ENCODE measurements at places on chromosomes 11 and 22. TPM values are rescaled to one million over a fixed set of nuclear protein-coding genes. Genes with fewer than 3 reads are reported as not detected.

GRCh38 chr11:117686711-117687110 is 110.3 kb downstream of the DSCAML1 start:
- H3K36me3 ChIP-seq: no peaks in the 10 kb centered on the region
- no peak overlapping the region for H3K27ac ChIP-seq
- H3K4me1 ChIP-seq: no peaks in the 10 kb centered on the region
- no peak overlapping the region for H3K4me3 ChIP-seq
- H3K27me3 ChIP-seq: no peaks in the 10 kb centered on the region

GRCh38 chr11:134562196-134562595 is 150.2 kb upstream of the B3GAT1 start:
- H3K27ac ChIP-seq: no peak overlapping the region
- peak; percentile 42 for DNase-seq
- H3K4me1 ChIP-seq: peaks cover 8% of the 10 kb centered on the region
- H3K27me3 ChIP-seq: no peaks in the 10 kb centered on the region
- H3K36me3 ChIP-seq: no peaks in the 10 kb centered on the region
- H3K4me3 ChIP-seq: no peak overlapping the region

DNA sequence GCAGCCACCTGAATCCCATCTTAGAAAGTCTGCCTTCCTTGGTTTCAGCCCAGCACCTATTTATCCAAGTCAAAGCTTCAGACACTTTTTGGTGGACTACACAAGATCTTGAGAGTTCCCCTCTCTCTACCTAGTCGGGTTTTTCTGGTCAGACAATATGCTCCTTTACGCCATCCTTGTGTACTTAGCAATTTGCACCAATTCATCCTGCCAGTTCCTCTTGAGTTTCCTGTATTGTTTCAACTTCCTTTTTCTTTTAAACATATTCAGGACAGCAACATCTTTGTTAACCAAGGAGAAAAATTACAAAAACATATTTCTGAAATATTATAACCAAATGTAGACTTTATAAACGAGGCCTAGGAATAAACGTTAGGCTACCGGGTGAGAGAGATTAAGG is 368.2 kb upstream of the CADM1 start:
- no peak overlapping the region for H3K27ac ChIP-seq
- DNase-seq: no peak
- no peaks in the 10 kb centered on the region for H3K27me3 ChIP-seq
- H3K4me3 ChIP-seq: no peak overlapping the region

DNA sequence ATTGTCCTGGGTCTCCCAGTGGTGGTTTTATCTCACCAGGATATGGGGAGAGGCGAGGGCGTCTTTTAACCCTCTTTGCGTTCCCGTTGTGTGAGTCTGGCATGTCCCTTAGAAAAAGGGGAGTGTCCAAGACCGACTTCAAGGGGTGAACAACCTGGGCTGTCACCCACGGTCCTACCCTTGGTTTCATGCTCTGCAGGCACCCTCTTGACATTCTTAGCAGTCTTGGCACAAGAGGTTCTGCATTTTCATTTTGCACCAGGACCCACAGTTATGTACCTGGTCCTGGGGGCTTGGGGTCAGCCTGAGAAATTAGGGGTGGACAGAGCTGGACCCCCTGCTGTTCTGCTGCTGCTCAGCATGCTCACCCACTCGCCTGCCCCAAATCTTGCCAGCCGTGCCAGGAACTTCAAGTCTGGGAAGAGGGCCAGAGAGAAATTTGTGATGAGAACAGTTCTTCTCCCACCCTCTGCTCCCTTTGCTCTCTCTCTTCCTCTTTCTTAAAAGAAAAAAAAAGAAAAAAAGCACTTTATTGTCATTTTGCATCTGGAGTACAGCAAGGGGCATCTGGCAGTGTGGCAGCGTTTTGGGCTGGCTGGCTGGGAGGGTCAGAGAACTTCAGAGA is 471.2 kb downstream of the MIAT start:
- peaks cover 19% of the 10 kb centered on the region for H3K4me1 ChIP-seq
- H3K27me3 ChIP-seq: peaks cover 7% of the 10 kb centered on the region
- no peak overlapping the region for H3K4me3 ChIP-seq
- no peaks in the 10 kb centered on the region for H3K36me3 ChIP-seq

DNA sequence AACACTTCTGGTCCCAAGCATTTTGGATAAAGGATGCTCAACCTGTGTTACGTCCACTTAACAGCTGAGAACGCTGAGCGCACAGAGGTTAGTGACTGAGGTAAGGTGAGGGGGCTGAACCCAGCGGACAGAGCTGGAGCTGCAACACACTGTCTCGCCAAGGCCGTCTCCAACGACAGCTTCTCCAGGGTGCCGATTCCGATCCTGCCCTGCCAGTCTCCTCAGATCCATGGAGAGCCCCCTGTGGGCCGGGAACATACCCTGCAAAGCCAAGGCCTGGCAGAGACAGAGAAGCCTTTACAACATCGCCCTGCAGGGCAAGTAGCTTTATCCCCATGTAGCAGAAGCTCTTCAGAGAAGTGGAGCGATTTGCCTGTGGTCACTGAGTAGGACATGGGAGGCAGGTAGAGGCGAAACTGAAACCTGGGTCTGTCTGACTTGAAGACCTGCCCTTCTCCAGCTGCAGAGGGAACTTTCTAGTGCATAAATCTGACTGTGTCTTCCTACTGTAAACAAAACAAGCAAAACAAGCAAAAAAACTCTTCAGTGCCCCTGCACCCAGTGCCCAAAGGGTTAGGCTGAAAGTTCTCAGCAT is 72.8 kb downstream of the SCUBE1 start:
- H3K4me3 ChIP-seq: no peak overlapping the region
- DNase-seq: no peak
- no peak overlapping the region for H3K27ac ChIP-seq
- peaks cover 1% of the 10 kb centered on the region for H3K4me1 ChIP-seq
- peaks cover 2% of the 10 kb centered on the region for H3K27me3 ChIP-seq
- no peaks in the 10 kb centered on the region for H3K36me3 ChIP-seq

ADM gene
- total RNA-seq: 144 TPM

TTC9C gene
- total RNA-seq: 37.3 TPM

PHOX2A gene
- 0.92 TPM for total RNA-seq

OR5AL1 gene
- not detected for total RNA-seq

OR8H1 gene
- not detected for total RNA-seq
